ENCODE measurements at places on chromosomes 12 and 14. TPM values are rescaled to one million over a fixed set of nuclear protein-coding genes. Genes with fewer than 3 reads are reported as not detected.

POLR3B gene
- total RNA-seq, result 13.2 TPM

KRT81 gene
- 0.28 TPM for total RNA-seq

HOXC11 gene
- total RNA-seq, result 0.14 TPM

CLEC9A gene
- total RNA-seq, result not detected

ESRRB gene
- total RNA-seq, result not detected

LALBA gene
- not detected for total RNA-seq

NR4A1 gene
- total RNA-seq, result 4.3 TPM

ADAM20 gene
- 1.3 TPM for total RNA-seq

RERG gene
- 0.28 TPM for total RNA-seq

OTOGL gene
- total RNA-seq, result 0.14 TPM

DCN gene
- 1,181 TPM for total RNA-seq

NEUROD4 gene
- total RNA-seq, result not detected

POLE2 gene
- total RNA-seq, result 2.4 TPM

RPL36AL gene
- 446 TPM for total RNA-seq

Measured in smooth muscle cell of bladder (primary cell).